ENCODE measurements at places on chromosomes 11 and 22. TPM values are rescaled to one million over a fixed set of nuclear protein-coding genes. Genes with fewer than 3 reads are reported as not detected.

DNA sequence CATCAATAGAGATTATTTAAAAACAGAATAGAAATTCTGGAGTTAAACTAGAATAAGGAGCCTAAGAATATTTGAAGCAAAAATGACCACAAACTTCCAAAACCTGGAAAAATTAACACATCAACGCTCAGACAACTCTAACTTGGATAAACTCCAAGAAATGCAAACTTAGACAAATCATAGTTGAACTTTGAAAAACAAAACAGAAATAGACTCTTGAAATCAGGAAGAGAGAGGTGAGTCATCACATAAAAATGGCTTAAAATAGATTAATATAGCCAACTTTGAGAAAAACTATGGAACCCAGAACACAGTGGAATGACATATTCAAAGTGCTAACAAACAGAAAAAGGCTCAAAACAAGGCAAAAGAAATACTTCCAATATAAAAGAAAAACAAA lies 974.2 kb downstream of the JRKL start:
- no peaks in the 10 kb centered on the region for H3K36me3 ChIP-seq
- H3K4me1 ChIP-seq: peaks cover 25% of the 10 kb centered on the region
- DNase-seq: no peak
- no peaks in the 10 kb centered on the region for H3K27me3 ChIP-seq
- H3K27ac ChIP-seq: peak overlapping the region; percentile 25

SIAE gene
- total RNA-seq: 9.7 TPM

OR5A1 gene
- not detected for total RNA-seq

MMP13 gene
- total RNA-seq: not detected

DNA sequence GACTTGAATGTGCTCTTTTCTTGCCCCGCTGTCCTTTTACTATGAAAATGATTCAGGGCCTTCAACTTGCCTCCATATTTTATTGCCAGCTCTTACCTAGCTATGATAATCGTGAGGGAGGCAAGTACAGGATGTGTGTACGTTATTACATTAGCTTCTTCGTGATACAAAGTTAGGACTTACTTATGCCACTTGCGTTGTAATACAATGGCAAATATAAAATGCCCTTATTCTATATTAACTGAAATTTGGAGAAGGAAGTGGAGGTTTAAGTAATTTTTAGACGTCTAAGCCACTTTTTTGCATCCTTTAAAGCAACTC lies 10.8 kb upstream of the CCT8L2 start:
- H3K4me3 ChIP-seq: peak overlapping the region; percentile 72
- no peak overlapping the region for H3K27ac ChIP-seq
- H3K4me1 ChIP-seq: no peaks in the 10 kb centered on the region
- DNase-seq: no peak
- H3K36me3 ChIP-seq: no peaks in the 10 kb centered on the region
- H3K27me3 ChIP-seq: no peaks in the 10 kb centered on the region

DNA sequence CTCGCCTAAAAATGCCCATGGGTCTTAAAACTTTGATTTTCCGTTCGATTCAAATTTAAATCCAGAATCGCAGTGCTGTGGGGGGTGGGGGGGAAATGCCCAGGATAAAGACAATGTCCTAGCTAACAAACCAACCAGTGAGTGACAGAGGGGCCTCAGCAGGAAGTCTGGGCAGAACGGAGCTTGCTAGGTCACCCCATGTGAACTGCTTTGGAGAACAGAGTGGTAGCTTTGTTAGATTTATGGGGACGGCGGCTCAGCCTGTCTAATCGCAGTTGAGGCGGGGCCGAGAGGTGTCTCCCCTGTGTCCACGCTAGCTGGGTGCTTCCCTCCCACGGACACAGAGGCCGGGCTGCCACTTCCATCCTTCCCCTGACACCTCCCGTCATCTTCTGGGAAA lies 243.9 kb downstream of the CTTN start:
- H3K4me1 ChIP-seq: no peaks in the 10 kb centered on the region
- no peak for DNase-seq
- H3K36me3 ChIP-seq: no peaks in the 10 kb centered on the region
- H3K27me3 ChIP-seq: no peaks in the 10 kb centered on the region
- H3K27ac ChIP-seq: no peak overlapping the region

TECTA gene
- total RNA-seq: 0.41 TPM

MOGAT2 gene
- not detected for total RNA-seq

CSKMT gene
- 1.5 TPM for total RNA-seq

- H3K27ac ChIP-seq: no peak overlapping the region
- H3K36me3 ChIP-seq: no peaks in the 10 kb centered on the region
- no peaks in the 10 kb centered on the region for H3K27me3 ChIP-seq
These were observed 47.0 kb upstream of the CLMP start for GRCh38 chr11:123241874-123242543.

TUBA8 gene
- total RNA-seq: 0.41 TPM

GRCh38 chr22:17349172-17349571 lies 20.1 kb upstream of the CECR2 start:
- no peaks in the 10 kb centered on the region for H3K4me1 ChIP-seq
- no peaks in the 10 kb centered on the region for H3K36me3 ChIP-seq
- DNase-seq: no peak
- no peak overlapping the region for H3K27ac ChIP-seq
- no peaks in the 10 kb centered on the region for H3K27me3 ChIP-seq
- no peak overlapping the region for H3K4me3 ChIP-seq

DNA sequence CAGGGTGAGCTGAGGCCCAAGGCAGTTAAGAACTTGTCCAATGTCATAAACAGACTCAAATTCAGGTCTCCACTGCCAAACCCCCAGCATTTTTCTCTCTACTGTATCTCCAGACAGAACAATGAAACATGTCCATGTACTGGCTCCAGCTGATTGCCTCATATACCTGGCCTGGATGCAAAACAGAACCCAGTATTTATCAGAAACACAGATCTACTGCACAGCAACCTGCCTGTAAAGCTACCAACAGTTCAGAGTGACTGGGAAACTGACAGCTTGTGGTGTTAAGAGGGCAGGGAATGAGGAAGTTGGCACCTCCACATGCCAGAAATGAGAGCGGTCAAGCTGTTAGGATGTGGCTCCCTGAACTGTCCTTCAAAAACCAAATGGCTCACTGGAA lies 41.6 kb downstream of the C11orf71 start:
- H3K4me1 ChIP-seq: no peaks in the 10 kb centered on the region
- H3K27me3 ChIP-seq: no peaks in the 10 kb centered on the region
- H3K4me3 ChIP-seq: no peak overlapping the region
- no peak overlapping the region for H3K27ac ChIP-seq
- H3K36me3 ChIP-seq: no peaks in the 10 kb centered on the region

DNA sequence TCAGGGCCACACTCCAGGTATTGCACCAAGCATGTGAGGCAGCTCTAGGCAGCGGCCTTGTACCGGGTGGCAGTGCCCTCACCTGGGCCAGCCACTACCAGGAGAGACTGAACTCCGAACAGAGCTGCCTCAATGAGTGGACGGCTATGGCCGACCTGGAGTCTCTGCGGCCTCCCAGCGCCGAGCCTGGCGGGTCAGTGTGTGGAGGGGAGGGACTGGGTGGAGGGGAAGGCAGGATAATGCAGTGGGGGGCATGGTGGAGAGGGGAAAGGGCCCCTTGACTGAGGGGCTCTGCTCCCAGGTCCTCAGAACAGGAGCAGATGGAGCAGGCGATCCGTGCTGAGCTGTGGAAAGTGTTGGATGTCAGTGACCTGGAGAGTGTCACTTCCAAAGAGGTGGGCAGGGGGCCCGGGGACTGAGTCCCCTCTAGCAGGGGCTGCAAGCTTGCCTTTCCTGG lies 4.2 kb downstream of the SSH3 start:
- H3K4me1 ChIP-seq: peaks cover 17% of the 10 kb centered on the region
- no peak for DNase-seq
- H3K27ac ChIP-seq: no peak overlapping the region

SCUBE2 gene
- 3.9 TPM for total RNA-seq

DNA sequence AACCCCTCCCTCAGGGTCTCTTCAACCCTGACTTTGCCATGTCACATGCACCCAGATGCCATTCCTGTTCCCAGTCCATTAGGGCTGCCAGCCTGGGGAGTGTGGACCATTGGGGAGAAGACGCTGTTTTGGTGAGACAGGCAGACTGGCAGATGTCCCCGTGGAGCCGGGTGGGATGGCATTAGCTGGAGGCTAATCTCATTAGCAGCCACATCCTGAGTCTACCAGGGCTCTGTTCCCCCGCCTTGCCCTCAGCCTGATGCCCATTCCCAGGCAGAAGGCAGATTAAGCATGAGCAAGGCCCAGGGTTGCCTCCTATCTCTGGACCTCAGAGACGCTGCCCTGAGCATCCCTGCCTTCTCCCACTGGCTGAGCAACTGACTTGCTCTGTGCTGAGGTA lies 46.4 kb upstream of the ALX4 start:
- no peak overlapping the region for H3K27ac ChIP-seq
- H3K4me1 ChIP-seq: no peaks in the 10 kb centered on the region
- no peak overlapping the region for H3K4me3 ChIP-seq
- H3K36me3 ChIP-seq: no peaks in the 10 kb centered on the region
- no peaks in the 10 kb centered on the region for H3K27me3 ChIP-seq

OMP gene
- total RNA-seq: not detected

DNA sequence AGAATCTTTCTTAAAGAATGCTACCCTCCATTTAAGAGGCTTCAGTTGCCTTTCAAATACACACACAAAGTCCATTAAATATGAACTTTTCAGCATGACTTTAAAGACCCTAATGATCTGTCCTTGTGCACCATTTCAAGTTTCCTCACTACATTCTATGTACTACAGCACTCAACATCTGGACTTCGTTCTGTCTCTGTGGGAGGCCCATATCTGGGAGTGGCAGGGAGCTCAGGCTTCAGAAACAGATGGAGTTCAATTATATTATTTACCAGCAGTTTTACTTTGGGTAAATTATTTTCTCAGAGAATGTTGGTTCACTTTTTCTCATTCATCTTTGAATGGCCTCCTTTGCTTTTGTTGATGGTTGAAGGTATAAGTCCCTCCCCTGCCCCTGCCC lies 67.4 kb downstream of the ANO3 start:
- H3K36me3 ChIP-seq: no peaks in the 10 kb centered on the region
- H3K27ac ChIP-seq: no peak overlapping the region
- no peak overlapping the region for H3K4me3 ChIP-seq
- no peaks in the 10 kb centered on the region for H3K27me3 ChIP-seq
- no peak for DNase-seq
- no peaks in the 10 kb centered on the region for H3K4me1 ChIP-seq

- DNase-seq: peak; percentile 27
- H3K27me3 ChIP-seq: no peaks in the 10 kb centered on the region
- peaks cover 19% of the 10 kb centered on the region for H3K4me1 ChIP-seq
These were observed at the start of gene ZNF74 for GRCh38 chr22:20393705-20394476. Gene ZNF74, plus strand, starts transcription at chr22:20394151. Its CDS starts 478 bp downstream, at chr22:20394629.

- no peak overlapping the region for H3K27ac ChIP-seq
- no peaks in the 10 kb centered on the region for H3K27me3 ChIP-seq
- no peaks in the 10 kb centered on the region for H3K4me1 ChIP-seq
- H3K4me3 ChIP-seq: no peak overlapping the region
- H3K36me3 ChIP-seq: no peaks in the 10 kb centered on the region
These were observed 18.3 kb downstream of the CYTH4 start for GRCh38 chr22:37300551-37301017.

DNA sequence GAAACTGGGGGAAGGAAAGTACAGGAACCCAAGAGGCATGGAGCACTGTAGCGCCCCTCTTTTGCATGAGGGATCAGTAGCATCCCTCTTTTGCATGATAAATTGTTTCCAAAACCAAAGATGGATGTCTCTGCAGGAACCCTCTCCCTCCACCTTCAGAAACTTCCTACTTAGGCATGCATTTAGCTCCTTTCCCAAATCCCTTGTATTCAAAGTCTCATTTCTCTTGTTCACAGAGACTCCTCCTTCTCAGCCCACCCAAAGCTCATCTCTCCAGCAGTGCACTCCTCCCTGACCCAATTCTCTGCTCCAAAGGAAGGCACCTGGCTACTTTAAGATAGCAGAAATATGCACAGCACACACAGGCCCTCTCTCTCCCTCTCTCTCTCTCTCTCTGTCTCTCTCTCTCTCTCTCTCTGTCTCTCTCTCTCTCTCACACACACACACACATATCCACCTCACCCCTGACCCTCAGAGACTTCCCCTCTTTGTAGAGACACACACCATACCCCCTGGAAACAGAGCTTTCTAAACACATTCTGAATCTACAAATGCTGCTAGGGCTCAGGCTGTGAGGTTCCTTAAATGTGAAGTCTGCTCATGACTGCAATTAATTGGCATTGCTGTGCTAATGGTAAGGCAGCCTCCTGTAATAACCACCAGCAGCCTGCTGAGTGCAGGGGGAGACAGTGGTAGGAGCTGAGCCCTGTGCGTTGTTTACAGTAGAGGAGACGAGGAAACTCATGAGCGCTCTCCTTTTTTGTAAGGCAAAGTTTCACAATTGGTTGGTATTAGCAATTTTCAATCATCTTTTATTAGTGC lies 519.6 kb downstream of the NTM start:
- no peak overlapping the region for H3K27ac ChIP-seq
- no peaks in the 10 kb centered on the region for H3K4me1 ChIP-seq
- H3K27me3 ChIP-seq: no peaks in the 10 kb centered on the region
- DNase-seq: no peak
- no peaks in the 10 kb centered on the region for H3K36me3 ChIP-seq

P2RY2 gene
- total RNA-seq: 3.5 TPM

GRCh38 chr11:64021757-64022093 lies 14.0 kb upstream of the FLRT1 start:
- DNase-seq: no peak
- no peak overlapping the region for H3K4me3 ChIP-seq
- H3K4me1 ChIP-seq: no peaks in the 10 kb centered on the region
- no peaks in the 10 kb centered on the region for H3K27me3 ChIP-seq
- H3K27ac ChIP-seq: no peak overlapping the region
- H3K36me3 ChIP-seq: no peaks in the 10 kb centered on the region

GRCh38 chr11:15910761-15911160 lies 445.6 kb downstream of the SOX6 start:
- peaks cover 11% of the 10 kb centered on the region for H3K4me1 ChIP-seq
- DNase-seq: no peak
- no peak overlapping the region for H3K4me3 ChIP-seq
- H3K27me3 ChIP-seq: no peaks in the 10 kb centered on the region

DNA sequence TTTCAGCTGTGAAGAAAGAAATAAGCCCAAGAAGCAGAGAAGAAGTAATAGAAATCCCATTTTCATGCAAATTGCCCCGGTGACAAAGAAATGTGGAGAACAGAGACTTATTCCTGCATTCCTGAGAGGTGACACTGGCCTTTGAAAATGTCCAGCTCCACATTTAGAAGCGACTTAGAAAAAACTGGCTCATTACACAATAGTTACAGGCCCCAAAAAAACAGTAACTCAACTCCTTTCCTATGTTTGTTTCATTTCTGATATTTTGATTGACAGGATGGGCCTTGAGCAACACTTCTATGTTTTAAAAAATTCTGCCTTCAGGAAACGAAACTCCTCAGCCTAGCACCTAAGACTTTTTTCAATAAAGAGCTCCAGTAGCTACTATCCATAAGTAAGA lies 726.9 kb upstream of the TENM4 start:
- DNase-seq: no peak
- H3K27me3 ChIP-seq: no peaks in the 10 kb centered on the region
- H3K4me3 ChIP-seq: no peak overlapping the region
- H3K4me1 ChIP-seq: no peaks in the 10 kb centered on the region
- H3K36me3 ChIP-seq: no peaks in the 10 kb centered on the region

GRIK4 gene
- not detected for total RNA-seq

FEN1 gene
- total RNA-seq: 5.4 TPM

GRCh38 chr11:1501421-1502167 lies 15.0 kb upstream of the MOB2 start:
- no peak overlapping the region for H3K4me3 ChIP-seq
- H3K36me3 ChIP-seq: no peaks in the 10 kb centered on the region
- peaks cover 54% of the 10 kb centered on the region for H3K4me1 ChIP-seq
- no peak overlapping the region for H3K27ac ChIP-seq

ZDHHC24 gene
- 10.2 TPM for total RNA-seq
